ENCODE measurements at places on chromosomes 13 and 19.

DNA sequence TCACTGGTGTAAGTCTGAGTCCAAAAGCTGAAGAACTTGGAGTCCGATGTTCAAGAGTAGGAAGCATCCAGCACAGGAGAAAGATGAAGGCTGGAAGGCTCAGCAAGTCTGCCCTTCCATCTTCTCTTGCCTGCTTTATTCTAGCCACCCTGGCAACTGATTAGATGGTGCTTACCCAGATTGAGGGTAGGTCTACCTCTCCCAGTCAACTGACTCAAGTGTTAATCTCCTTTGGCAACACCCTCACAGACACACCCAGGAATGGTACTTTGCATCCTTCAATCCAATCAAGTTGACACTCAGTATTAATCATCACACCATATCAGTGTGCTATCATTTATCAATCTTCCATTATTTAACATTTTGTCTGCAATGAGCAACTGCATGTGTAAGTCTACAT is 223.5 kb downstream of the GPC5 start:
- no peak for DNase-seq

GRCh38 chr19:46299004-46299509 is 2.2 kb downstream of the HIF3A start:
- DNase-seq: peak; percentile 71

DNA sequence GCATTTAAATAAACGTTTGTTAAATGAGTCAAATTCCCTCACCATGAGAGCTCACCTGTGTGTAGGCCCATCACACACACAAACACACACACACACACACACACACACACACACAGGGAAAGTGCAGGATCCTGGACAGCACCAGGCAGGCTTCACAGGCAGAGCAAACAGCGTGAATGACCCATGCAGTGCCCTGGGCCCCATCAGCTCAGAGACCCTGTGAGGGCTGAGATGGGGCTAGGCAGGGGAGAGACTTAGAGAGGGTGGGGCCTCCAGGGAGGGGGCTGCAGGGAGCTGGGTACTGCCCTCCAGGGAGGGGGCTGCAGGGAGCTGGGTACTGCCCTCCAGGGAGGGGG is 8.5 kb upstream of the CEACAM5 start:
- no peak for DNase-seq

GRCh38 chr19:1918975-1919374 is 13.8 kb downstream of the ADAT3 start:
- no peak for DNase-seq

- DNase-seq: peak; percentile 94
Measured at GRCh38 chr19:38661996-38662395, 14.5 kb downstream of the ACTN4 start.

- peak; percentile 80 for DNase-seq
Measured at GRCh38 chr19:37966211-37966661, 59.2 kb downstream of the SIPA1L3 start.

- DNase-seq: no peak
Measured at GRCh38 chr13:102333320-102334198, 68.3 kb downstream of the FGF14 start.
